ENCODE measurements at places on chromosomes 5 and 9.

DNA sequence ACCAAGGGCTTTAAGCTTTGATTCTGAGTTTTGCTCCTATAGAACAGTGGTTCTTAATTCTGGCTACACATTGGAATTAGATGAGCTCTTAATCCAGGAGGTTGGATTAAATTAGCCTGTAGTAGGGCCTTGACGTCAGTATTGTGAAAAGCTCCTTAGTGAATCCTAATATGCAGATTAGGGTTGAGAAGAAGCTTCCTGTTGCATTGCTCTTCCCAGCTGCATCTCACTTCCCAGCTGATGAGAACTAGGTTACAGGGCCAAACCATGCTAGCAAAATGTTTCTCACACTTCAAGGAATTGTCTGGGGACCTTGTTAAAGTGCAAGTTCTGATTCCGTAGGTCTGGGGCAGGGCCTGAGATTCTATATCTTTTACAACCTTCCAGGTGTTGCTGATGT lies 300.0 kb downstream of the ZSWIM6 start:
- no peak for DNase-seq

GRCh38 chr5:108196276-108196675 lies 185.6 kb downstream of the FBXL17 start:
- DNase-seq = no peak

GRCh38 chr9:106283769-106284168 lies 579.2 kb upstream of the ZNF462 start:
- no peak for DNase-seq

GRCh38 chr5:127695346-127695745 lies 7.8 kb upstream of the CCDC192 start:
- no peak for DNase-seq

- DNase-seq = no peak
These were observed 3.7 kb downstream of the NR4A3 start for GRCh38 chr9:99825172-99826046.

DNA sequence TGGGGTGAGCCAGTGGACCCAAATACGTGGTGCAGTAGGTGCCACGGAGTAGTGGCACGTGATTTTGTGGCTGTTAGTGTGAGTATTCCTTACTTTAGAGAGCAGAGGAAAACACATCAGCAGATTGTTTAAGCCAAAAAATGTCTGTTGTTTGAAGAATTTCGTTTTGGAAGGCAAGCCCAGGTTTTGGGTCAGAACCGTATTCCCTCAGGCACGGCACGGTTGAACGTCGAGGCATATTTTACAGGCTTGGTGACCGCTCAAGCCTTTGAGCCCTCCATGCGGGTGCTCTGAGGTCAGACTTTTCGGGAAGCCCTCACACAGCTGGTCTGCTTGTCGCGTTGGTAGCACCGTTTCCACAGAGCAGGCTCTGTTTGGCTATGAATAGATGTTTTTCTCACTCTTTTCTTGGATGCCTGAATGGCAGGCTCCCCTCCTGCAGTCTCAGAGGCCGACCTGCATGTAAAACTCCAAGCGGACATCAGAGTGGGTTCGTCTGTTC lies 27.2 kb downstream of the NEK6 start:
- DNase-seq = no peak

DNA sequence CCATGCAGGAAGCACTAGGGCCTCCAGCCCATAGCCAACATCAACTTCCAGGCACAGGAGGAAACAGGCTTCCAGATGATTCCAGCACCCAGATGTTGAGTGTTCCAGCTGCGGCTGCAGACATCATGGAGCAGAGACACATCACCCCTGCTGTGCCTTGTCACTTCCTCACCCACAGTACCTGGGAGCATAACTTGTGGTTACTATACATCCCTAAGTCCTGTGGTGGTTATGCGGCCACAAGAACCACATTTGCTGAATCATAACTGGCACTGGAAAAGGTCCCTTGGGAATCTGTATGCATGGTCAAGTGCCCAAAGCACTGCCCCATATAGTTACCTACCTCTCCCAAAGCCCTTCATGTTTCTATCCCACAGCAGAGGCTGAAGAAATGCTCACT lies 56.6 kb downstream of the WHRN start:
- DNase-seq = no peak

GRCh38 chr9:68802525-68803015 lies 97.5 kb downstream of the PIP5K1B start:
- no peak for DNase-seq

GRCh38 chr5:1948111-1948510 lies 65.4 kb upstream of the IRX4 start:
- DNase-seq = no peak

- peak; percentile 69 for DNase-seq
These were observed 61.8 kb downstream of the PRKACG start for GRCh38 chr9:68951879-68952659.

DNA sequence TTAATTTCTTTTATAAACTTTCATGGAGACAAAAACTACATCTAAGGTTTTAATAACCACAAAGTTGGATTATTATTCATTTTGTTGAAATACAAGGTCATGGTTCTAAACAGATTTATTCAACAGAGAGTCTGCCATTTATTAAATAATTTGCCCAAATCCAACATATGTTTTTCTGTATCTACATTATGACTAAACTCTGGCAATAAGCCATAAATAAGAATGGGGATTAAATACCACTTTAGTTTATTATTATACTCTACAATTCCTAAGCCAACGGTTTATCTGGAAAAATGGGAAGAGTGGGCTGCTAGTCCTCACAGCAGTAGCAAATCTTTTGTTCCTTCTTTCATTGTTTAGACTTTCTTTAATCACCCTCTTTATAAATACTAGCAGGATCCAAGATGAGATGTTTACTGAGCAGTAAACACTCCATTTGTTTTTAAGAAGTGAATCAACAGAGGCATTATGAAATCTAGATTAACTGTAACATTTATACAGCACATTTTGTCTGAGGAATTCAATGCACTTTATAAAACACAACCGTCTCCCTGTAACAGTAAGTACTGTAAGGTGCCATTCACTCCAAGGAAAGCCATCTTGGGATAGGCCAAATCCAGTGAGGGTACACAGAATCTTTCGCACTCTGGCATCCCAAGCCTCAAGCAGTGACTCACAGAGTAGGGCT lies 89.7 kb downstream of the DROSHA start:
- DNase-seq = no peak

- DNase-seq = no peak
These were observed 51.1 kb downstream of the MAST4 start for GRCh38 chr5:66647146-66647856.

GRCh38 chr9:137123468-137123837 lies 8.9 kb upstream of the DPP7 start:
- DNase-seq = no peak

GRCh38 chr9:127123064-127123890 lies 842 bp upstream of the ANGPTL2 start:
- no peak for DNase-seq

DNA sequence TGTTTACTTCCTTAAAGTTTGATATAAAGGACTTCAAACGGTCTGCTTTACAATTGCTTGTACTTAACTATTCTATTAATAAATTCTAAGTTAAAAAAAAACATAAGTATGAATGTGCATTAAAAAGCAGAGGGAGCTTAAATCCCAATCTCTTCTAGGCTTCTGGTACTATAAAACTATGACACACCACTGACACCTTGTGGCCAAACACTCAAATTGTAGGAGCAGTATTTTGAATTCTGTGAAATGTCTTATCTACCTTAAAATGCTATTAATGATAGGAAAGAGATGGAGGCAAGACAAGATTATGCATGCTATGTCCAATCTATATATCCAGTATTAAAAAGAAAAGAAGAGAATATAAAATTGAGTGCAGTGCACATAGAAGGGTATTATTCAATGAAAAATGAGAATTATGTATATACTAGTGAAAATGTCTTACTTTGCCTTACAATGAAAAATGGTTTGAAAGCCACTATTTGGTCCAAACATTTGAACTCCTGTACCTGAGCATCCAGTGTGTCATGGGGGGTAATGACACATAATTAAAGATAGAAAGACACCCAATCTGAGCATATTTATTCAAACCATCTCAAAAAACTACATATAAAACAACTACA lies 87.6 kb downstream of the ERP44 start:
- peak; percentile 41 for DNase-seq

GRCh38 chr5:119346394-119346793 lies 9.4 kb upstream of the TNFAIP8 start:
- peak; percentile 46 for DNase-seq

GRCh38 chr5:36904677-36905076 lies 28.1 kb downstream of the NIPBL start:
- DNase-seq = peak; percentile 46

Data from inflammatory macrophage treated with lipopolysaccharide for 1 hour (primary cell).